ENCODE measurements at places on chromosomes 2 and 18.

DNA sequence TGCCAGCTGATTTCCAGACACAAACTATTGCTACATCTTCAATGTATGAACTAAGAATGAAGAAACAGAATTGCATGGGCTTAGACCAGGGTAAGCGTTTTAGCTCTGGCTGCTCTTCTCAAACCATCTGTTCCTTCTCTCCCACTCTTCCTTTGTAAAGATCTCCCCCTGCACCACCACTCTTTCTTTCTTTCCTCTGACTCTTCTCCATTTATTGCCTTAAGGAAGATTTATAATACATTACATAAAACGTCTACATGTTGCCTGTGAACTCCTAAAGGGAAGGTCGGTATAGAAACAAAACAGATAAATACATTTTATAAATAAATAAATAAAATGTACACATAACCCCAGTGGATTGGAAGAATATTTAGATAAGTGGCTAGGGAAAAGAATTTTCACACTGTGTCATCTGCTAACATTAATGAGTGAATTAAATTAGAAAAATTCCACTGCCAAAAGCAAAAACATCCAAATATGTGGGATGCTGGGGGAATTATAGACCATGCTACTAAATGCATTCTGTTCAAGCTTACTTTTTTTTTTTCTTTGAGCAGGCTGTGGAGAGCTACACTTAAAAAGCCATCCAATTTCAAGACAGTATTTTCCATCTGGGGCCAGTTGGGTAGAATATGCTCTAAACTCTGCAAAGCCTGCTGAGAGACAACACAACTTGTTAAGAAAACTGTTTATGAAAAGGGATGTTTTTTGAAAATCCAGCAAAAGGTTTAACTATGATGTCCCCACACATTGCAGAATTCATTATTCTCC is 41.5 kb downstream of the NCKAP5 start:
- no peak for DNase-seq

- no peak for DNase-seq
These were observed 17.4 kb upstream of the CHAC2 start for GRCh38 chr2:53750041-53750768.

- no peak for DNase-seq
These were observed 4.8 kb downstream of the RAB17 start for GRCh38 chr2:237585590-237586221.

DNA sequence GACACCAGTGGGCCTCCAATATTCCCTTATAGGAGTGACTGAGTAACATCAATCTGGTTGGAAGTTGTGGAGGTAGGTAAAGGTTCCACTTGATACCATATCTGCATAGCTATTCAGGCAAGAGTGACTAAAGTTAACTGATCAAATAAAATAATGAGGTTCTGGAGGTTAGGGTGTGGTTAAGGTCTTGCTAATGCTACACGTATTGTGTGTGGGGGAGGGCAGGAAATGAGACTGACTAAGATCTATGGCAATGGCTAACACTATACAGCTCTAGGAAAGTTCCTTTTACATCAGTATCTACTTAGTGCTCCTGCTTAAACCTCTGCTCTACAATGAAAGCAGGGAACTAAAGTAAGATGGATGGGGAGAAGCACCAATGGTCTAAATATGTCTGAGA is 149.1 kb upstream of the MGAT5 start:
- DNase-seq: peak; percentile 32

DNA sequence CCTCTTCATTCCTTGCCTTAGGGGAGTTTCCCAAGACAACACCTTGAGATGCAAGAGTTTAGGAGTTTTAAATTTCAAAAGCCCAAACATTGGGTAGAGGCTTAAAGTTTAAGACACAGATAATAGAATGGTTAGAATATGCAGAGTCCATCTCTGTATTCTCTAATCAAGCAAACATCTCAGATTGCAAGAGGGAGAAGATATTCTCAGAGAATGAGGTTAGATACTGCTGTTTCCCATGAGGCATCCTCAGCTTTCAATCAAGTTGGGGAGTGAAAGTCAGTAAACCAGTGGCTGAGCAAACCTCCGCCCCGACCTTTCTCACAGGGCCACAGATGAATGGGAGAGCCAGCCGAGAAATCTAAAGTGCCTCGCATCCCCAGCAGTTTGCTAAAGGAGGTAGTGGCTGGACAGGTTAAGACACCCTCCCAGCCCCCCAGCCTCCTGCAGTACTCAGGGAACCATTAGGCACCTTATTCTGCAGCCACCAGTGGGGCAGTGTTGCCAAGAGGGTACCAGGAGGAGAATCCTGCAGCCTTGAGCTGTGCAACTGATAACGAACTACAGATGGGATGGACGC is 30.0 kb downstream of the FBXO36 start:
- DNase-seq: no peak

DNA sequence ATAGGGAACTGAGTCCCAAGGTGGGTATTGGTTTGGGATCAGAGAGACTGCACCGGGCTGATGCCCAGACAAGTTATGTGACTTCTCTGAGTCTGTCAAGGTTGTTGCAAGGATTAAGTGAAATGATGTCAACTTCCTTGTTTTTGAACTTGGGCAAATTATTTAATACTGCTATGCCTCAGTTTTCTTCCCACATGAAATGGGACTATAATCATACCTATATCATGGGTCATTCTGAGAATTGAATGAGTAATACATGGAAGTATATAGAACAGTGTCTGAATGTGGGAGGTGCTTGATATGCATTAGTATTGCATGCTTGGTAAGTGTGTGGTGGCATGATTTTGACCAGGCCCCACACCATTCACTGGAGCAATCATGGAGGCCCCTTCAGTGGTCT is 99.0 kb downstream of the PRKCE start:
- DNase-seq: no peak

- DNase-seq: no peak
These were observed 15.8 kb downstream of the ZNF236 start for GRCh38 chr18:76838182-76838581.

- DNase-seq: no peak
These were observed 639.8 kb downstream of the TMEM182 start for GRCh38 chr2:103401621-103402020.

- peak; percentile 29 for DNase-seq
These were observed 143.5 kb downstream of the TGIF1 start for GRCh38 chr18:3593381-3593903.

- DNase-seq: no peak
These were observed 32.9 kb downstream of the RMC1 start for GRCh38 chr18:23536204-23536603.

GRCh38 chr2:211162911-211163310 is 606.5 kb downstream of the CPS1 start:
- no peak for DNase-seq

GRCh38 chr2:98376301-98376910 is 30.1 kb downstream of the CNGA3 start:
- no peak for DNase-seq

DNA sequence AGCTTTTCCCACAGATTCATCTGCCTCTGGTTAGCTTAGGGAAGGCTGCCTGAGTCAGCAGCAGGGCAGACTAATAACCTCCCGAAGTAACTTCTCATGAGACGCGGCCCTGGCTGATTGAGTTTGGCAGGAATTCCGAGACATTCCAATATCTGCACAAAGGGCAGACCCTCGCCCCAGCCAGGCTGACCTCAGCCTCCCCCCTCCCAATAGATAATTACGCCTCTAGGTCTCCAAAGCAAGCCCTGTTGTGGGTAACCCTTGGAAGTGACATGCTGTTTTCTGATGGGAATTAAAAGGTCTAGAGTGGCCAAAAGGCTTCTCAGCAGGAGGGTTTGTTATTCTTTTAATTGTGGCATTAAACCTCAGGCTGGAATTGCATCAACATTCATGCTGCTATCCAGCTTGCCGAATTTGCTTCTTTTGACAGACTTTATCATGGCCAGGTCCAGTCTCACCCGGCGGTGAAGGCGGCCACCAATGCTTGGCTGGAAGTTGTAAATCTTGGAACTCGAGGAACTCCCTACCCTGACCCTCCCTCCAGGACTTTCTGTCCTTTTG is 98.0 kb upstream of the SLC14A2 start:
- no peak for DNase-seq

DNA sequence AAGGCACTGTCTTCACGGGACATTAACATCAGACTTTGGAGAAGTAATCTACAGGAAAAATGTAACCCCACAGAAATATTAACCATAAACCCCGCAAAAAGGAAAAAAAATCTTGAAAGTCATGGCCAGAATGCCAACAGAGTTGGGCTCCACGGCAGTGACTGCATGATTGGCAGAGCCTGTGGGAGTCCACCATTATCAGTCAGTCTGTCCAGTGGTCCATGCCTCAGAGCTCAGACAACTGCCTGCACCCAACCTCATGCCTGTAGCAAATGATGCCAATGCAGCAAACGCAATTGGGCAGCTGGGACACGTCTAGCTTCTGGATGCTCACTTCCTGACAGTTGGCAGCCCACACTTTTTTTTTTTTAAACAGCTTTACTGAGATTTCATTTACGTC is 5.1 kb upstream of the PPIG start:
- no peak for DNase-seq

DNA sequence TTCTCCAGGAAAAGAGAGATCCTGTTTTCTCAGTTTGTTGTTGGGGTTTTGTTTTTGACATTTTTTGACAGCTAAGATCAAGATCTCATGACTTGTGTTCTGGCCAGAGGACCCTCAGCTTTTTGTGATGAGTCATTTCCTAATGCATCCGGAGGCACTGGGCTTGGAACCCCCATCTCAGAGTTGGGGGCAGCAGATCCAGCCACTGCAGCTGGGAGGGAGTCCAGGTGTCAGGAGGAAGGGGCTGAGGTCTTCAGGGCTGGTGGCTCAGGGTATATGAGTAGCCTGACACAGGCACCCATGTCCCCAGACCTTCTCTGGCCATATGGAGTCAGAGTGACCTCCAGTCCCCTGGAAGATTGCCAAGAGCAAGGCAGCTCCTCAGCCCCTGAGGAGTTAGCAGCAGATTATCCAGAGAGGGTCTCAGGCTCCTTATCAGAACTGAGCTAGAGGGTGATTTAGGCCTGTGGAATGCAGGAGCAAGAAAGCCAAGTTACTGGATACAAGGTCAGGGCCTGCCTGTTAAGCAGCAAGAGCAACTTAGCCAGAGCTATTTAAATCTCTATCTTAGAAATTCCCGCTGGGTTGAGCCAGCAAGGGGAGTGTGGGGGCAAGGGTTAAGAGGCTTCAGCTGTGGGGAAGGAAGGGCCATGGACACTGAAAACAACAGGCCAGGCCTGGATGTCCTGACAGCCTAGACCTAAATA is 62.4 kb downstream of the TANC1 start:
- no peak for DNase-seq

Data from activated CD4-positive, alpha-beta T cell treated with anti-CD3 and anti-CD28 coated beads, Interleukin-2, amount 10 ng/mL, durations not matched to agents 7 days and 5 days (primary cell).